ENCODE measurements at places on chromosomes 2 and 18.

DNA sequence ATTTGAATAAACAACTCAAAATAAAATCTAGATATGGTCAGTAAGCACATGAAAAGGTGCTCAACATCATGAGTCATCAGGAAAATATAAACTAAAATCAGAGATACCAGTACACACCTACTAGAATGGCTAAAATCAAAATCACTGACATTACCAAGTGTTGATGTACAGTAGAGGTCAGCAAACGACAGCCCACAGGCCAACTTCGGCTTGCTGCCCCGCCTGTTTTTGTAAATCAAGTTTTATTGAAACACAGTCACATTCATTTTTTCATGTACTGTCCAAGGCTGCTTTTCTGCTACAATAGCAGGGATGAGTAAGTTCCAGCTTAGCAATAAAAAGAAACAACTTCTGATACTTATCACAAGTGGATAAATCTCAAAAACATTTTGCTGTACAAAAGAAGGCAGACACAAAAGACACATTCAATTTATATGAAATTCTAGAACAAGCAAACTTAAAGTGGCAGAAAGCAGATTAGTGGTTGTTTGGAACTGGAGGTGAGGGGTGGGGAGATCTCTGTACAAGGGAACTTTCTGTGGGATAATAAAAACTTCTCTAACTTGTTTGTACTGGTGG, 32.1 kb downstream of the TRAK2 start:
- DNase-seq: no peak

GRCh38 chr2:109473616-109474318, 140.0 kb downstream of the SEPTIN10 start:
- DNase-seq: no peak

- peak; percentile 22 for DNase-seq
Measured at GRCh38 chr2:37232131-37232933, 874 bp downstream of the NDUFAF7 start.

DNA sequence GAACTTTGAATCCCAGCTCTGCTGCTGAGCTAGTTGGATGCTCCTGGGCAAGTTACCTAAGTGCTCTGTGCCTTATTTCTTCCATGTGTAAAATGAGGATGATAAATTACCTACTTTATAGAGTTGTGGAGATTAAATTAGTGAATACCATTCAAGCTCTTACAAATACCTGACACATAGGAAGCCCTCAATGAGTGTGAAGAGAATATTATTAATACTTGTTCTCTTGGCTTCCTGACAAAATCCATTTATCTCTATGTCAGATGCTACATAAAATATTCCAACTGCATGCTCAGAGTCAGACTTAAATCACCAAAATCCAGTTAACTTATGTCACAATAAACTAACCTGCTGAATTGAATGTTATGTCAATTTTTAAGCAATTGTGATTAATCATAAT, 42.9 kb upstream of the CCBE1 start:
- DNase-seq: no peak

DNA sequence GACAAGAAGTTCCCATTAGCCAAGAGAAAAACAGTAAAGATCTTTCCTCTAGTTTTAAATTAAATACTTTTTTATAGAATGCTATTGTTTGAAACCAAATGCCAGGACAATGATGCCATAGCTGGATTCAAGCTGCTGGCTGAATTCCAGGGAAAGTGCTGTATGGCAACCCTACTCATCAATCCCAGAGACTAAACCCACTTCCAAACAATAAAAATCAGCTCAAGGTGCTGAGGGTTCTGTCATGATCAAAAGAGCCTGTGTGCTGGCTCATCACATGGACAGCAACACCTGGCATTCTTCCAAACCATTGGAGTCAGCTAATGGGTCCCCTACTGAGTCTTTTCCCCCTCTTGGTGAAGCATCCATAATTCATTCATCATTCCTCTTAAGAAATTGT, 53.7 kb upstream of the PARD3B start:
- no peak for DNase-seq

GRCh38 chr2:8154270-8154669, 527.6 kb upstream of the ID2 start:
- DNase-seq: no peak

- peak; percentile 18 for DNase-seq
Measured at GRCh38 chr2:197777823-197778407, 7.2 kb downstream of the BOLL start.

DNA sequence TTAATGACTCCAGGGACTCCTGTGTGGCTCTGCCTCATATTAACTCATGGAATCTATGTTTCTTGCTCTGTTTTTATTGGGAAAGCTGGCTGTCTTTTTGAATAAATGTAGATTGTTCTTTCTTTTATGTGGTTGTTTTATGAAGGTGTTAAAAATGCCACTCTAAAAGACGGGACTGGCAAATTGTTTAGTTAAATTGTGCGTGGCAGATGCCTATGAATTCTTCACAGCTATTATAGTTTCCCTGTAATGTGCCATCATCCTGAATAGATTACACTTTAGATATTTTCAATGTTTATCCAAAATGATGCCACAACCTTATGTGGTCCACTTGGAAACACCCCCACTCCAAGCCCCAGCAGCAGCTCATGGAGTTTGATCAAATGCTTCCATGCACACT, 149.7 kb downstream of the ST6GAL2 start:
- DNase-seq: no peak

GRCh38 chr2:202592566-202592965, 42.2 kb upstream of the FAM117B start:
- DNase-seq: no peak

DNA sequence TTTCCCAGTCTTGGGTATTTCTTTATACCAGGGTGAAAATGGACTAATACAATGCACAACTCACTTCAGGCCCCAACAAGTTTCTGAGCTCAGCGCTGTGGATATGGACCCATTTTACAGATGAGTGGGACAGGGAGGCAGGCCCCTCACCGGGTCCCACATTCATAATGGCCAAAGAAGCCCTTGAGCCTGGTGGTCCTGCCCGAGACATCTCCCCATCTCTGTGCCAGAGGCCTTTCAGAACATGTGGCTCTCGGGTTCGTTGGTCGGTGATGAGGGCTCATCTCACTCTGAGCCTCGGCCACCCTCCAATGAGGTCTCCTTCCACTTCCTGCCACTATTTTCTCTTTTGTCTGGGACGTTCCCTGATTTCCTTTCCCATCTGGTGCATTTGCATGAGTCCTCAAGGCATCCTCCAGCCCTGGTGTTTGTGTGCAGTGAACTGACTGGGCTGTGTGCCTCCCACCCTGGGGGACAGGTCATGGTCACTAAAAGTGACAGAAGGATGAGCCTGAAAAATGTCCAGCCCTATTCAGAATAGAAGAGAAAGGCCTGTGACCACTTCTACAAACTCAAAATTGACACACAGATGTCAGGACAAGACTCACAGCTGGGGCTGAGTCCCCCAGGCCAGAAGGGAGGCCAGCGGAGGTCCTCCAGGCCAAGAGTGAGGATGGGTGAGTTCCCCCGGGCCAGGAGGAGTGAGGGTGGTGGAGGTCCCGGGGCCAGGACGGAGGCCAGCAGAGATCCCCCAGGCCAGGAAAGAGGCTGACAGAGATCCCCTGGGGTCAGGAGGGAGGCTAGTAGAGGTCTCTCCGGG, 134.5 kb downstream of the PTGR3 start:
- DNase-seq: no peak

DNA sequence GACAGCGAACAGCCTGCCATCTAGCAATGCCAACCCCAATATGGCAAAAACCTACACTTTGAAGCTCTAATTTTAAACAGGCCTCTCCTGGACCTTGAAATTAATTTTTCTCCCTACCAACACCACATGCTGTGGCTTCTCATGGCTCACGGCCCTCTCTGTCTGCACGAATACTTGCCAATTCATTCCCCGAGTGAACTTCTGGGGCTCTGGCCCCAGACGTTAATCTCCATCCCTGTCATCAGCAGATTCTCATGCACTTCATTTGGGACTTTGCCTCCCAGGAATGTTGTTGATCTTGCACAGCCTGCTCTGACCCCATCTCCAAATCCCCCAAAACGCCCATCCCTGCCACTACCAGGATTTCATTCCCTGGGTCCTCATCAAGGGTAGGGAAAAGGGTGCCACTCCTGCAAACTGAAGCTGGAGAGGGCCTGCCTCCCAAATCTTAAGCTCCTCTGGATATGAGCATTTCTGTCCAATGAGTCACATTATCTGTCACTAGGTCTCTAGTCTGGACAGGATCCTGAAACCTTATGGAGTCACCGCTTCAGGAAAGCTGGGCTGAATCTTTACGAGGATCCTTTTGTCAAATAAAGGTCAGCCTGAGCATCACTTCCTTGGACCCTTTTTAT, 10.4 kb downstream of the FIGLA start:
- DNase-seq: no peak

DNA sequence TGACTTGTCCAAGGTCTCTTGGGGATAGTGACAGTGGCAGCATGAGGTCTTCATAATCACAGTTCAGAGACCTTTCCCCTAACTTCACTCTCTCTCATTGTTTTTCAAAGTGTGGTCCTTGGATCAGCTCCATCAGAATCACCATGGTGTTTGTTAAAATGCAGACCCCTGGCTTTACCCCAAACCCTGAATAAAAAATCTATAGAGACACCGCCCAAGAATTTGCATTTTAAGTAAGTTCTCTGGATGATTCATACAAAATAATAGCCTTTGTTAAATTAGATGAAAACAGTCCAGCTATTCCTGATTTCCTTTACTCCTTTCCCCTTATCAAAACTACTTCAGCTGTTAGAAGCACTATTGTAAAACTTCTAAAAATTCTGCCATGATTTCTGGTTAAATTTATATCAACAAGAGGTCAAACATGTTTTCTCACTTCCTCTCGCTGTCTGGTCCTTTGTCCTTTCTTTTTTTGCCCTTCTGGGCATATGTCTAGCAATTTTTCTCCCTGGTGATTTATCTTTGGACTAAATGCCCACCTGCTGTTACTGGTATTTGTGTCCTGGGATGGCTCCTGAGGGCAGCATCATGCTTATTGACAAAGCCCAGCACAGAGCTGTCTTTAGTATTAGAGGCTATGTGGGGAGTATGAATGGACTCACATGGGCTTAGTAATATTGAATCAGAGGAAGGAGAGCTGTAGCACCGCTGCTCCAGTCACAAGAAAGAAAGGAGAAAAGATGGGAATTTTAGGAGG, 63.4 kb downstream of the LHCGR start:
- DNase-seq: no peak

- no peak for DNase-seq
Measured at GRCh38 chr18:697800-698199, 14.6 kb downstream of the ENOSF1 start.

GRCh38 chr2:220892018-220892634, 680.0 kb downstream of the EPHA4 start:
- no peak for DNase-seq

DNA sequence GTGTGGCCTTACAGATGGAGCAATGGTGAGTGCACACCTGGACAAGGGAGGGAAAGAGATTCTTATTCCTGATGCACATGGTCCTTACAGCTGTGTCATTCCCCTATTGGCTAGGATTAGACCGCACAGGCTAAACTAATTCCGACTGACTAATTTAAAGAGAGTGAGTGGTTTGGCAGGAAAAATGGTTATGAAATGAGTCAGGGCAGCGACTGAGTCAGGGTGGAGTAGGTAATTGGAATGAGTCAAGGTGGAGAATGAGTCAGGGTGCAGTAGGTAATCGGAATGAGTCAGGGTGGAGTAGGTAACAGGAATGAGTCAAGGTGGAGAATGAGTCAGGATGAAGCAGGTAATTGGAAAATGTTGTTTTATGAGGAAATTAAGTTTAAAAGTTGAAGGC, 1353.7 kb upstream of the LRRTM1 start:
- no peak for DNase-seq

DNA sequence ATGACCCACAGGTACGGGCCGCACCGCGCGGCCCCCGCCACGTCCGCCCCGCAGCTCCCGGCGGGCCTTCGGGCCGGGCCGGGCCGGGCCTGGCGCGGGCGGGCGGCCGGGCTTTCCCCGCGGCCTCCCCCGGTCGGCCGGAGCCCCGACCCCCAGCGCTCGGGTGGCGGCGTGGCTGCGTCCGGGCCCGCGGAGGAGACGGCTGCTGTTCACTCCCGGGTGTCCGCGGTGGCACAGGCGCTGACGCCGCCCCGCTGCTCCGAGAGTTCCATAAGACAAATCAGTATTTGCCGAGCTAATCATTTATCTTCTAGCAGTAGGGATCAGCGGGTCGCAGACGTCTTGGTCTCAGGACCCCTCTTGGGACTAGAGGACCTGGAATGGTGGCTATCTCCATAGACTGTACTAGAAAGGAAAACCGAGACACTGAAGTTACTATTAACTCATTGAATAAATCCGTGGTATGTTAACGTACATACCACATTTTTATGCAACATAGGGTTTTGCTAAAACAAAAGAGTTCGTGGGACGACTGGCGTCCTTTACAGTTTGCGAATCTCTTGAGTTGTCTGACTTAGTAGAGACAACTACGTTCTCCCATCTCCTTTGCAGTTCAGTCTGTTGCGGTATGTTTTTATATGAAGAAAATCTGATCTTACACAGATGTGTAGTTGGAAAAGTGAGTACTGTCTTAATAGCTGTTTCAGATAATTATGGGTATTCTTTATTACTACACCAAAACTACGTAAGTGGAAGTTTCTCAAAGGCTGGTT, 500 bp downstream of the LIMS1 start:
- peak; percentile 54 for DNase-seq

- DNase-seq: no peak
Measured at GRCh38 chr2:190512539-190513095, 21.9 kb downstream of the NEMP2 start.

- no peak for DNase-seq
Measured at GRCh38 chr2:99507937-99508818, 18.4 kb upstream of the REV1 start.

DNA sequence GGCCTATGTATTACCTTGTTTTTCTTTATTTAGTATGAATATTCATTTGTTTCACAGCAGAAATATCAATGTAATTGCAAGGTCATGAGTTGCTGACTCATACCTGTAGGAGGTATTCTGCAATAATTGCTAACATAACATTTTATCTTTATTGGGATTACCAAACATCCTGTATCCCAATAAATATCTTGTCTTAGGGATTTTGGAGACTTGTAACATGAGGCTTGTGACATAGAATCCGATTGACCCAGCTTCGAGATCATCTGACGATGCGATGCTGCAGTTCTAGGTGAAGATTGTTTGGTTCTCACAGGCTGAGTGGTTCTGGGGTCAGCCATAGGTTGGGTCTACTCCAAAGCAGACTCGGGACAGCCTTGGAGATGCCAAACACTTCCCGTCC, 133.4 kb upstream of the RND3 start:
- DNase-seq: no peak

GRCh38 chr2:37189452-37190153, 1.1 kb upstream of the SULT6B1 start:
- no peak for DNase-seq

- DNase-seq: no peak
Measured at GRCh38 chr18:66616523-66616983, 12.7 kb upstream of the CDH19 start.

DNA sequence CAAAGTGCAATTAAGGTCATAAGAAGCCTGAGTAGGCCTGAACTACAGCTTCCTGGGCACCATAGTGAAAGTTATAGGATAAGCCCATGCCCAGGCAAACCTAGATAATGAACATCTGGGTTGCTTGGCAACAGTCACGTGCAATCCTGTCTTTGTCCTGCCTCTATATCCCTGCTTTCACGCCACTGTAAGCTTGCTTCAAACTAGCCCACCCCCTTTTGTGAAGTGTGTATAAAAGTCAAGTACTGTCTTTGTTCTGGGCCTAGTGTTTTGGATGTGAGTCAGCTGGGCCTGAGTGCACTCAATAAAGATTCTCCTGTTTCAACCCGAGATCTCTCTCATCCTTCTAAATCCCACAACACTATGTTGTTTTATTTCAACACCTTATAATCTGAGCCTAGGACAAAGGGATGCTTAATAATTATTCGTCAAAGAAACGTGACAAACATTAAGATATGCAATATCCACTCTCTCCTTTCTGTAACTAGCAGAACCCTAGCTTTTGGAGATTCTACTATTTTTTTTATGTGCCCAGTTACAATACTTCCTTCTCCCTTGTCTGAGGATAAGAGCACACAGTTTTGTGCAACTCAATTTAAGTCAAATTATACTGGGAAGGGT, 927.8 kb downstream of the SUCLG1 start:
- no peak for DNase-seq
